ENCODE measurements at places on chromosomes 6 and 20.

- no peak for DNase-seq
These were observed 13.7 kb downstream of the NEDD9 start for GRCh38 chr6:11218538-11219399.

DNA sequence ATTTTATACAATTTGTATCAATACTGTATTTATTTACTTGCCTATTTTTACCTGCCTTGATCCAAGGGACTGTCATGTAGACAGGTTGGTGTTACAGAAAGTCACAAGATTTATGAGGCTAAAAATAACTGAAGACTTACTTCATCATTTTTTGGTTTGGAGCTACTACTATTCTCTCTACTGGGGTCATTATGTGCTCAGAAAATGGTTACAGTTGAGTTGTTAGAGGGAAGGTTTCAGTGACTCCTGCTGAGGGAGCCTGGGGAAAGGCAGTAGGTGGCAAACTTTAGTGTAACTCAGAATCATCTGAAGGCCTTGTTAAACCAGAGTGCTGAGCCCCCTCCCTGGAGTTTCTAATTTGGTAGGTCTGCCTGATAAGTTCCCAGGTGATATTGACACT lies 118.8 kb downstream of the TINAG start:
- DNase-seq = no peak

DNA sequence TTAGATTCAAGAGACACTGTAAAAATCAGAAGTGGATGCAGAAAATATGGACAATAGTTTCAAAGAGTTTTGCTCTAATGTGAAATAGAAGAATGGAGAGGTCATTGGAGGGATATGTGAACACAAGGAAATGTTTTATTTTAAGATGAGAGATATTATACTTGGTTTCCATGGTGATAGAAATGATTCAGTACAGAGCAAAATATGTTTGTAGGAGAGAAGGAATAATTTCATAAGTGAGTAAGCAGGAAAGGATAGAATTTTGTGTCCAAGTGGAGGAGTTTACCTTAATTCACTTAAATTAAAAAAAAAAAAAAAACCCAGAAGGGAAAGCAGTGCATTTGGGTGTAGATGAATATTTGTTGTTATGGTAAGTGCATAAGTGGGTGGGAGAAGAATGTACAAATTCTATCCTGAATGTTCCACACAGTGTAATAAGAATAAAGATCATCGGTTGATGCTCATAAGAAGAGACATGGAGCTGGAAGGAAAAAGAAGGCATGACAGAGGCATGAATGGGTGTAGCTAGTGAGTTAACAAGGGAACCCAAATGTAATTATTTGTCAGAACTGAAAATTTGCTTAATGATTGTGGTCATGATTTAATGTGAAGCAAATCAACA lies 688.9 kb upstream of the GJE1 start:
- DNase-seq = peak; percentile 17

GRCh38 chr6:32937230-32937633 lies 3.6 kb downstream of the HLA-DMB start:
- DNase-seq = no peak

- DNase-seq = peak; percentile 88
These were observed 194.6 kb upstream of the CITED2 start for GRCh38 chr6:139568956-139569538.

GRCh38 chr20:64051561-64052325 lies 2.3 kb upstream of the SOX18 start:
- DNase-seq = no peak

- DNase-seq = no peak
These were observed 655.9 kb upstream of the MAN1A1 start for GRCh38 chr6:120005292-120005976.

DNA sequence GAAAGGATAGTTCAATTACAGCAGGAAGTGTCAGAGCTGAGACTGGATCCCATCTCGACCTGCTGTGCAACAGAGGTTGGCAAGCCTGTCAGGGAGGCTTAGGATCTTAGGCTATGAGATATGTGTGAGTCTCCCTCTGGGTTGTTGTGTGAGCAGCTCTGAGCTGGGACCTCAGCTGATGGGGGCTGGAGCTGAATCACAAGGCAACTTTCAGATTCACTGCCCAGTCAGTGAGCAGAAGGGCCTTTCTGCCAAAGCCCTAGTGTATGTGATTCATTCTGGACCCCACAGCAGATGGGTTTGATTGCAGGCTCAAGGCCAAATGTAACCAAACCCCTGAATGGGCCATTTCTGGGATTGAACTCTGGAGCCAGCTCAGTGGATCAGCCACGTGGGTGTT lies 4.5 kb downstream of the PI3 start:
- no peak for DNase-seq

DNA sequence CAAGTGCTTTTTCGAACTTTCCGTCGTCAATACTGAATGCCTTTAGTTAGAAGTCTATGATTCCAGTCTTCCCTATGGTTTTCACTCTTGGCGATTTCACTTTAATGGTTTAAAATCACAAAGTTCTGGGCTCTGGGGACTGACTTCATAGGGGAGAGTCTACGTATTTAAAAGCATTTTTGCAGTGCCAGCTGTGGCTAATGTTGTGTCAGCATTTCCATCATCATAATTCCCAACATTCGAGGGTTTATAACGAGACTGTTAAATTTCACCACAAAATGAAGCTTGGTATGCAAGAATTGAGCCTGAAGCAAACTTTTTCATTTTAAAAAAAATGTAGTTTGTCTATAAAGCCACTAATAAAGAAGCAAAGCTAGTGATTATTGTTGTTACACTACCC lies 242.7 kb downstream of the SOX4 start:
- DNase-seq = no peak

DNA sequence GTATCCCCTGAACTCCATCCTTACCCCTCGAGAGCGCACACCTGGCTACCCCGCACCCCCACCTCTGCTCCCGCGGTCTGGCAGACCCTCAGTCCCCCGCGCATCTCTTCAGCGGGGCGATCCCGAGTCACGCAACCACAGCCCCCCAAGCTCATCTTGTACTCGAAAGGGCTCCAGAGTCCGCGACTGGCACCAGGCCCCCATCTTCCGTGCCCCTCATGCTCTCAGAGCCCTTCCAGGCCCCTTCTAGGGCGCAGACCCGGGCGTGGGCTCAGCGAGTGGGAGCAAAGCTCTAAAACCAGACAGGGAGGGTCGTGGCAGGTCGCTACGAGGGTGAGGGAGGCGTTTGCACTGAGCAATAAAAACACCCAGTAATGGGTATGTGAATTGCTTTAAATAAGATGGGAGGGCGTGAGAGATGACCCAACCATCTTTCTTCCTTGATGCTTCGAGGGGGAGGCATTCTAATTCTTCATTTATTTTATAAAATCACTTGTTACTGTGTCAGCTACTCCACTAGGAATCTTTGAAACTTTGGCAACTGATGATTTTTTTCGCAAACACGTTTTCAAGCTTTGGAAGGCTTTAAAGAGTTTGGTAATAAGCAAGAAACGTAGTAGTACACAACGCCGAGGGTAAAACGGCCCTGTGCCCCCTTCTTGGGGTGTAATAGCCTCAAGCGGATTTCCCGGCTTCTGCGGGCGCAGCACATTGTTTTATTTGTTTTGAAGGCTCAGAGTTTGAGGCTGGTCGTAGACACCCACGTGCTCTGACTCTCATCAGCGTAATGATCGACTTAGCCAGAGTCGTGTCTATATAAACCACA lies 42.6 kb upstream of the SUPT3H start:
- peak; percentile 64 for DNase-seq

GRCh38 chr6:170122651-170123050 lies 168.2 kb downstream of the DLL1 start:
- DNase-seq = no peak

- peak; percentile 82 for DNase-seq
These were observed 27.2 kb upstream of the EFHC1 start for GRCh38 chr6:52392944-52393343.

GRCh38 chr6:73262671-73263569 lies at the start of gene KHDC1:
Gene KHDC1 (minus strand): TSS chr6:73263196. CDS start chr6:73242517, 20,679 bp downstream.
- peak; percentile 54 for DNase-seq

GRCh38 chr20:4912380-4913142 lies 88.7 kb downstream of the SLC23A2 start:
- no peak for DNase-seq

- no peak for DNase-seq
These were observed 158.5 kb downstream of the SYNDIG1 start for GRCh38 chr20:24627926-24628325.

GRCh38 chr6:41463062-41463930 lies 82.9 kb upstream of the FOXP4 start:
- DNase-seq = peak; percentile 77

- peak; percentile 8 for DNase-seq
These were observed 136.5 kb downstream of the ATXN1 start for GRCh38 chr6:16624636-16625290.

GRCh38 chr6:116450769-116451740 lies 10.1 kb upstream of the CALHM6 start:
- DNase-seq = no peak

GRCh38 chr6:112770308-112770707 lies 423.2 kb downstream of the RFPL4B start:
- DNase-seq = no peak

DNA sequence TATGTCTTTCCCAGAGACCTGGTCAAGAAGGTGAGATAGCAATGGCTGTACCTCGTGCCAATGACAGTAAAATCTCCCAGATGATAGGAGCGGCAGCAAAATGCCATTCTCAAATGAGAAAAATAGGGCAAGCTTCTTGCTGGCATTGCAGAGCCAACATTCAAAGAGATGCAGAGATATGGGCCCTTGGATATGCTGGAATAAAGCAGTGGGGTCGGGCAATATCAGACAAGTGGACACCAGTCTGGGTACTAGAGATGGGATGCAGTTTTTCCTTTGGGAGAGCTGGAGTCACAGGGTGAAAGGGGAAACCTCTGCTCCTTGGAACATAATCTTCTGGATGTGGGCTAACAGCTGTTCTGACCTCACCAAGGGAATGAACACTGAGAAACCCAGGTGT lies 29.0 kb downstream of the GSTA4 start:
- DNase-seq = no peak

DNA sequence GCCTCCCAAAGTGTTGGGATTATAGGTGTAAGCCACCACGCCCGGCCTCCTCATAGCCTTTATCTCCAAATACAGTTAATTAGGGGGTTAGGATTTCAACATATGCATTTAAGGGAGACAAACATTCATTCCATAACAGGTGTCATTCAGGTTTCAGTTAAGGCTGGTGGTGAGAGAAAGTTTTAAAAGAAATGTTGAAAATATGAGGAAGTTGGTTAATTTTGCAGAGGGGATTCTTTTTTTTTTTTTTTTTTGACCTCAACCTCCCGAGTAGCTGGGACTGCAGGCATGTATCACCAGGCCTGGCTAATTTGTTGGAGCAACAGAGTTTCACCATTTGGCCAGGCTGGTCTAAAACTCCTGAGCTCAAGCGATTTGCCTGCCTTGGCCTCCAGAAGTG lies 12.5 kb upstream of the EBF4 start:
- no peak for DNase-seq

- peak; percentile 49 for DNase-seq
These were observed 175.5 kb downstream of the MYLK4 start for GRCh38 chr6:2575236-2575635.

- no peak for DNase-seq
These were observed 45.3 kb downstream of the DLL1 start for GRCh38 chr6:170245475-170245992.

- DNase-seq = no peak
These were observed 3.1 kb downstream of the TPMT start for GRCh38 chr6:18151801-18152200.

- DNase-seq = peak; percentile 92
These were observed 86.1 kb upstream of the SIRPA start for GRCh38 chr20:1809131-1809572.

DNA sequence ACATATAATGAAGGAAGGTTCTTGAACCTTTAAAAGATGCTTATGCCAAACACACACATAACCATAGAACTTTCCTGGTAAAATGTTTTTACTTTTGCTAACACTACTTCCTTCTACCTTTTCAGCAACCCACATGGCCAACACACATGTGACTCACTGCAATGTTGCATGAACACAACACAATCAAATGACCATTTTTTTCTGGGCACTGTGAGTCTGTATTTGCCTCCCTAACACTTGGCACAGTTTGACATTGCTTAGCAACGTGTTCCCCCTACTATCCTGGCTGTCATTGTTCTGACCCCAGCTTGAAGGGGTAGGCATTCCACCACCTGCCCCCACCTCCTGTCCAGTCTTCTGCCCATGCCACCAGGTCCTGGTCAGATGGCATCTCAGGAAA lies 204.8 kb upstream of the PRND start:
- no peak for DNase-seq

DNA sequence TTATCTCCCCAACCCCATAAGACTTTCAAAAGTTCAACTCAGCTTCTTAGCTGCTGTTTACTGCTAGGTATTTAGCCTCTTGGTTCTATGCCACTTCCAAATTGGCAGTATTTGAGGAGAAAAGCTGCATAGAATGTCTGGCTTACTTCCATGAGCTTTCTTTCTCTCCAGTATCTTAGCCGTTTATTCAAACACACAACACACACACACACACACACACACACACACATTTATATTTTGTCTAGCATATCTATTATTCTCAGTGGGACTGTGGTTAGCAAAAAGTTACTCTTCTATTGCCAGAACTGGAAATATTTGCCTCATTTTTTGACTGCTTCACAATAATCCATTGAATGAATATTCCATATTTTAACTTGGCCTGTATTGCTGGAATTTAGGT lies 634.2 kb upstream of the IMPG1 start:
- no peak for DNase-seq

DNA sequence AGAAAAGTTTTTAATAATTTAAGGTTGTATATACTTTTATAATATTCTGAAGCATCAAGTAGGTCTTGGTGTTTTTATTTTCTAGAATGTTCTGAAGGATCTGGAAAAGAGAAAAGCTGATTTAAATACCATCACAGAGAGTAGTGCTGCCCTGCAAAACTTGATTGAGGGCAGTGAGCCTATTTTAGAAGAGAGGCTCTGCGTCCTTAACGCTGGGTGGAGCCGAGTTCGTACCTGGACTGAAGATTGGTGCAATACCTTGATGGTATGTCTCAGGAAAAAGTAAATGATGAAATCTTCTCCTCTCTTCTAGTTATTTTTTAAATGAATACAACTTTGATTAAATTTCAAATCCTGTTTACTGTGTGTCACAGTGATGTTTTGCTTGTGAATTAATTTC lies 225.7 kb downstream of the UTRN start:
- no peak for DNase-seq

DNA sequence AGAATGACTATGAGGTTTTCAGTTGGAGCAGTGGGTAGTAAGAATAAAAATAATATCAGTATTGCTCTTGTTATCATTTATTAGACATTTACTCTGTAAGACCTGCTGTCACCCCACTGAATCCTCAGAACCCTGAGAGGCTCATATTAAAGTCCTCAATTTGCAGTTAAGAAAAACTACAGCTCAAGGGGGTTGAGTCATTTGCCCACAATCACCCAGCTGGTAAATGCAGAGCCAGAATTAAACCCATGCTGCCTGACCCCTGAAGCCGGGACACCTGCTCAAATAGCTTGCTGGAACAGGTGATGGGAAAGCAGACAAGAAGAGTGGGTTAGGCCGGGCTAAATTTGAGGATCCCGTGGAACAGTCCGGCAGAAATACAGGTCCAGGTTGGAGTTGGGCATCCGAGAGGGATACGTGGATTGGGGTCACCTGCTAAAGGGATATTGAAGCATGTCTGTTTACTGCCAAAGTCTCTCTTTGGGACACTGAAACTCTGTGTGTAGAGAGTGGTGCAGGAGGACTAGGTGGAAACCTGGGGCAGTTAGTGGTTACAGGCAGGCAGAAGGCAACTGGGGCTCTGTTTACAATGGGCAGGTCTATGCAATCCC lies 344.1 kb downstream of the CDC5L start:
- no peak for DNase-seq

- no peak for DNase-seq
These were observed 766.5 kb downstream of the BCKDHB start for GRCh38 chr6:80872951-80873308.
